ENCODE measurements at places on chromosomes 6 and 20.

- no peak for DNase-seq
Observed at GRCh38 chr20:9163251-9163650, 94.4 kb downstream of the PLCB4 start.

DNA sequence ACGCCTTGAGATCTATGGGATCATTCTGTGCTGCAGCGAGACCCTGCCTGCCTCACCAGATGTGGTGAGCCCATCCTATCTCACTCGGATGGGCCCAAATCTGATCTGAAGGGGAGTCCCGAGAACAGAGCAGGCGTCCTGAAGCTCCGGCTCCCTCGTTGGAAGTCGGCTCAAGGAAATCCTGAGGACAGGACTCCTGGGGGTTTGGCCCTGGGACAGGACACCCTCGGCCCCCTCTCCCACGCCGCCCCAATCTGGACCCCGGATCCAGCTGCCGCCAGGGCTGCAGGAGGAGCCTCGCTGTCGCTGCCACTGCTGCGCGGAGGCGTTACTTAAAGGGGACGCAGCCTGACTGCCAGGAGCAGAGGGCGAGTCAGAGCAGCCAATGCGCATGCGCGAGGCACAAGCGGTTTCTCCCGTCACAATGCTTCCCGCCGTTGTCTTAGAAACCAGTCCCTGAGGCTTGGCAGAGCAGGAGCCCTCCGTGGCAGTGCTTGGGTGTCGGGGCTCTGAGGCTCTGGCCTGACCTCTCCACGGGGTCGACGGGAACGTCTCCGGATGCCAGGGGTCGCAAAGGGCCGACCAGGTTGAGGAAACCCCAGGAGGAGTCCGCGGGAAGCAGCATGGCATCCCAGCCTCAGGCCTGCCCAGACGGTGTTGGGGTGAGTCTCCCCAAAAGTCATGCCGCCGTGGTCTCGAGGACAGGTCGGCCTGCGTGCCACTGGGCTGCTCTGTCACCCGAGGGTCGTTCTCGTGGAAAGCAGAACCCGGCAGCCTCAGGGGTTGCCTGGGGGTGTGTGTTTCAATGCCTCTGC, 1567.8 kb upstream of the DEFB115 start:
- no peak for DNase-seq

DNA sequence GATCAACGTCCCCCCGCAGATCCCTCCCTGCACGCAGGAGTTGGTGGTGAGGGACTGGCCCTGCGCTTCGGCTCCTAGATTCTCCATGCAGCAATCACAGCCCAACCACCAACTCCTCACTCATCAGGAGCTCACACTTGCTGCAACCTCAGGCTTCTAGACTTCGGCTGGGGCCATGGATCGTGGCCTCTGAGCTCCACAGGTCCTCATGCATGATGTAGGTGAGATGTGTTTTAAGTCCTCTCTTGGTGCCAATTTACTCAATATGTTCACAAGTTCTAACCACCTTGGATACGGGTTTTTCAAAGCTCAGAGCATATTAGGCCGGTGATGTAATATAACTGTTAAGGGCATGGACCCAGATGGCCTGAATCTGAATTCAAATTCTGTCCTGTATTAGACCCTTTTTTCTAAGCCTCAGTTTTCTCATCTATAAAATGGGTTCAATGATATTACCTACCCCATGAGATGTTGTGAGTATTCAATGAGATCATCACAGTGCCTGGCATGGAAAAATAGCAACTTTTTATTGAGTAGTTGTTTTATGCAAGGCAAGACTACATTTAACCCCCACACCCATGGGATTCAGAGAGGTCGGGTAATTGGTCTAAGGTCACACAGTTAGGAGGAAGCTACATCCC, 31.0 kb downstream of the SUN5 start:
- no peak for DNase-seq

DNA sequence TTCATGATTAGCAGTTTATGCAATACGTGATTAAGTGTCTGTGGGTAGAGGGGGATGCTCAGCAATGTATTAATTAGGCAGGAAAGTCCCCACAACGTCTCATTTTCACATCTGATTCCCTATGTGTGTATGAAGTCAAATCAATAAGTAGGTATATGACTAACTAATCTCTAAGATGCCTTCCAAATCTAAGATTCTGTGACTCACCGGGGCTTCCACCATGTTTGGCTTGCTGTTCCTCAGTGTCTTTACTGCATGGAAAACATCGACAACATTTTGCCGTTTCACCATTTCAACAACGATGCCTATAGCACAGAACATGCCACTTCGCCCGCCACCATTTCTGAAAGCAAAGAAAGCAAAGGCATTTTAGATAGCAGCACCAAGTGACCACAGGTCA, 72.0 kb upstream of the THEMIS start:
- no peak for DNase-seq

- DNase-seq: no peak
Observed at GRCh38 chr20:30610029-30610693, 647.3 kb upstream of the DEFB115 start.

DNA sequence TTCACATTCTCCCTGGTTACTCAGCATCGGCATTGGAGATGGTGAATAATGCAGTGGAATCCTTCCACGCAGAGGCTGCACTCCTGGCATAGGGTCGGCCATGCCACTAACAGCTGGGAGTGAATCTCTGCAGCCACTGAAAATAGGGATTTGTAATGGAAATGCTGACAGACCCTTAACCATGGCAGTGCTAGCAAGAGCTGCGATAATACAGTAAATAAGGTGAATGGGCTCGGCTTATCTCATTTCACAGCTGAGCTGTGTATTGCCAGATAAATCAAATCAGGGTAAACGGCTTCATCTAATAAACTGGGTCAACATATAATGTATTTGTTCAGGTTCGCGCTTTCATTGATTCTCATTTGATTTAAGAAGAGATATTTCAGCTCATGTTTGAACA, 156.8 kb downstream of the SLC35B3 start:
- no peak for DNase-seq

GRCh38 chr6:111609028-111609820, 3.5 kb upstream of the TRAF3IP2 start:
- DNase-seq: no peak

- no peak for DNase-seq
Observed at GRCh38 chr20:53513168-53513488, 80.5 kb downstream of the ZNF217 start.

Measured in cerebellar nuclear complex (tissue), 1 donor.